ENCODE measurements at places on chromosomes 3 and 15. TPM values are rescaled to one million over a fixed set of nuclear protein-coding genes. Genes with fewer than 3 reads are reported as not detected.

LYZL4 gene
- total RNA-seq, result not detected

HACL1 gene
- 29.9 TPM for total RNA-seq

PTH1R gene
- 0.46 TPM for total RNA-seq

PSTPIP1 gene
- total RNA-seq, result not detected

COL7A1 gene
- 1.9 TPM for total RNA-seq

PLA2G4F gene
- not detected for total RNA-seq

DOCK3 gene
- total RNA-seq, result 0.16 TPM

RMDN3 gene
- total RNA-seq, result 37.2 TPM

CLDN1 gene
- 0.27 TPM for total RNA-seq

EPHA3 gene
- not detected for total RNA-seq

COPS2 gene
- 79.3 TPM for total RNA-seq

C2CD4A gene
- total RNA-seq, result 1.1 TPM

SIDT1 gene
- total RNA-seq, result not detected

CLDN11 gene
- total RNA-seq, result 395 TPM

DNAH12 gene
- total RNA-seq, result 0.20 TPM

FHIT gene
- 2.2 TPM for total RNA-seq

GOLGA6D gene
- not detected for total RNA-seq

MESP1 gene
- total RNA-seq, result 1.7 TPM

IL17RD gene
- 0.97 TPM for total RNA-seq

TM2D3 gene
- 34.3 TPM for total RNA-seq

SERPINI1 gene
- total RNA-seq, result 0.28 TPM

DNAJB11 gene
- 100 TPM for total RNA-seq

AHSG gene
- total RNA-seq, result not detected

GOLGA6B gene
- not detected for total RNA-seq

RPL32 gene
- total RNA-seq, result 1,588 TPM

REC114 gene
- not detected for total RNA-seq

GP9 gene
- total RNA-seq, result not detected

SLC28A1 gene
- total RNA-seq, result not detected

TMEM158 gene
- total RNA-seq, result 0.42 TPM

GOLGA8M gene
- 1.6 TPM for total RNA-seq

SPTSSB gene
- total RNA-seq, result not detected

POLQ gene
- 10.8 TPM for total RNA-seq

ADAM10 gene
- 203 TPM for total RNA-seq

HTD2 gene
- total RNA-seq, result 10.0 TPM

KLF15 gene
- total RNA-seq, result 3.0 TPM

WNT5A gene
- 0.25 TPM for total RNA-seq

PARP16 gene
- 6.3 TPM for total RNA-seq

ZPLD1 gene
- not detected for total RNA-seq

C3orf85 gene
- not detected for total RNA-seq

WDR93 gene
- not detected for total RNA-seq

Data from endothelial cell of umbilical vein (primary cell).